ENCODE measurements at places on chromosomes 7 and 10.

DNA sequence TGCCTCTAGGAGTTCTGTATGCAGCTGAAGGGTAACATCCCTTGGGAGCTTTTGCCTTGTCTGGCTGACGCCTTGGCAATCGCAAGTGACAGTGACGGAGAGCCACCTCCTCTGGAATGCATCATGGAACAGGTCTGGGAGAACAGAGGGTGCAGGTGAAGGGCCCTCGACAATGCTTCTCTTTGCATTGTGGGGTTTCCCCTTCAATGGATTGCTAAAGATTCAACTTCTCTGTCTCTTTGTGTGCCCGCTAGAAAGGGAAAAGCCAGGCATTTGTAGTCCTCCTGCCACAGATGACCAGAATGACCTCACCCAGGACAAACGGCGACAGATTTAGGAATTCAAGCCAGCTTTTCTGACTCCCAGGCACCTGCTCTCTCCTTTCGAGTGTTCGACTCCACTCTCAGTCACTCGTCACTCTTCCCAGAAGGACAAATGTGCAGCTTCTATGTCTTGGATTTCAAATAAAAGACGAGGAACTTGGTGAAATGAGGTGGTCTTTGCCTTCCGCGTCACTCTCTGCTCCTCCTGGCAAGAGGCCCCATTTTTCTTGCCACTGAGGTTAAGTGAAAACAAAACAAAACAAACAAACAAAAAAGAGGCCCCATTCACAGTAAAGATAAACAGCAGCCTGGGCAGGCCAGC lies 26.1 kb downstream of the IL2RA start:
- DNase-seq, result no peak

- DNase-seq, result no peak
These were observed 820.6 kb downstream of the LRMDA start for GRCh38 chr10:76251841-76252671.

- DNase-seq, result no peak
These were observed 51.9 kb upstream of the SKAP2 start for GRCh38 chr7:26916336-26916735.

DNA sequence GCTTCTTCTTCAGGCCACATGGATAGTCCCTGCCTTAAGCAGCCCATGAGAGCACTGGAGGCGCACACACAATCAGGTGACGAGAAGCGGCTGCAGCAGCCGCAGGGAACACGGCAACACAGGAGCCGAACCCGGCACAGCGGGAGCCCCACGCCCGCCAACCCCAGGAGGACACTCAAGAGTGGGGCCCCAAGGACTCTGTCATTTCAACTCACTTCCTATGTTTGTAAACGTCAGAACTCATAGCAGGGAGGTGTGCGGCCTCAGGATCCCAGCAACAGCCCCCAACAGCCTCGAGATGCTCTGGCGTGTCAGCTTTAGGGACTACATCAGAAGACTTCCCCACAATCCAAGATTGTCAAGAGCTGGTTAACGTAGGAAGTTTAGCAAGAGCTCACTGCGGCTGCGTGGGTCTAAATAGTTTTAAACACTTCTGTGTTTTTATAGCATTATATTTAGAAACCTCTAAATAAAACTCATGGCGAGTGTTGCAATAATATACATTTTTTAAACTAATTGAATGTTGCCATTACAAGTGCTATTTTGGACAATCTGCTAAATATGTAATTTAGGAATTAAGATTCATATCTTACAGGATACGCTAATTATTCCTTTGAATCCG lies 123.4 kb downstream of the MAD1L1 start:
- DNase-seq, result no peak

Data from GM18507 (cell line).